ENCODE measurements at places on chromosomes 6 and 20.

DNA sequence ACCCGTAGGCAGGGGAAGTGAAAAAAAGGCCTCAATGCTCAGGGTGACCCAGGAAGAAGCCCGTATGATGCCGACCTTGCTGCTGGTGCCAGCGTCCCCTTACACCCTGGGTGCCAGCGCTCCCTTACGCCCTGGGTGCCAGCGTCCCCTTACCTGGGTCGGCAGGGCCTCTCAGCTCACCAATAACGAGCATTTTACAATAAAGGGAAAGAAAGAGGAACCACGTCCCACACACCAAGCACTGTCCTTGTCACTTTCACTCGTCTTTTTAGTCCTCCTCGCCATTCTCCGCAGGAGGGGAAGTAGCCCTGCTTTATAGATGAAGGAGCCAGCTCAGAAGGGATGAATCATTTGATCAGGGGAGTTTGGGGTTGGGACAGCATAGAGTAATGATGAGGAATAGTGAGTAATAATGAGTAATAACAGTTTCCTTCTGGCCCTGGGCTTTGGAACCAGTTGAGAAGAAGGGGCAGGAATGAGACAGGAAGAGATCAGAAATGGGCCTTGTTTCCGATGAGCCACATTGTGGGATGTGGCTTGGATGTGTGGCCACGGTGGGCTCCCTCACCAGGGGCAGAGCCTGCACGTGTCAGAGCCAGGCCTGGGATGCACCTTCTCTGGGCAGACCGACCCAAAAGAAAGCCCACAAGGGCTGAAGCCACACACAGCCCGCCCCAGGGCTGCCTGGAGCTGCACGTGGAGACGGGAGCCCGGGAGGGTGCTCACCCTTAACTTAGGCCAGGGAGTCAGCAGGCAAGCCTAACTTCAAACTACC, 75.7 kb downstream of the SYNJ2 start:
- DNase-seq = no peak

DNA sequence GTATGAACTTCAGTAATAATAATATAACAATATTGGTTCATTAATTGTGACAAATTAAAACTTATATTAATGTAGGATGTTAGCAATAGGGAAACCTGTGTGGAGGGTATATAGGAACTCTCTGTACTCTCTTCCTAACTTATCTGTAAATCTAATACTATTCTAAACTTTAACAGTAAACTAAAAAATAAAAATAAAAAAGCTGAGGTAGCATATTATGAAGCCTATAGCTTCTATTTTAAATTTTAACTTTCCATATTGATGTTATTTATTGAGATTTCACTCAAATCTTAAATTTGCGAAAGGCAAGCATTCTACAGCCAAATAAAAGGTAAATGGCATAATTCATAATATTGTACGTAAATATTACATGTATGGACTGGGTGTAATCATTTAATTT, 326.4 kb downstream of the MEI4 start:
- no peak for DNase-seq

DNA sequence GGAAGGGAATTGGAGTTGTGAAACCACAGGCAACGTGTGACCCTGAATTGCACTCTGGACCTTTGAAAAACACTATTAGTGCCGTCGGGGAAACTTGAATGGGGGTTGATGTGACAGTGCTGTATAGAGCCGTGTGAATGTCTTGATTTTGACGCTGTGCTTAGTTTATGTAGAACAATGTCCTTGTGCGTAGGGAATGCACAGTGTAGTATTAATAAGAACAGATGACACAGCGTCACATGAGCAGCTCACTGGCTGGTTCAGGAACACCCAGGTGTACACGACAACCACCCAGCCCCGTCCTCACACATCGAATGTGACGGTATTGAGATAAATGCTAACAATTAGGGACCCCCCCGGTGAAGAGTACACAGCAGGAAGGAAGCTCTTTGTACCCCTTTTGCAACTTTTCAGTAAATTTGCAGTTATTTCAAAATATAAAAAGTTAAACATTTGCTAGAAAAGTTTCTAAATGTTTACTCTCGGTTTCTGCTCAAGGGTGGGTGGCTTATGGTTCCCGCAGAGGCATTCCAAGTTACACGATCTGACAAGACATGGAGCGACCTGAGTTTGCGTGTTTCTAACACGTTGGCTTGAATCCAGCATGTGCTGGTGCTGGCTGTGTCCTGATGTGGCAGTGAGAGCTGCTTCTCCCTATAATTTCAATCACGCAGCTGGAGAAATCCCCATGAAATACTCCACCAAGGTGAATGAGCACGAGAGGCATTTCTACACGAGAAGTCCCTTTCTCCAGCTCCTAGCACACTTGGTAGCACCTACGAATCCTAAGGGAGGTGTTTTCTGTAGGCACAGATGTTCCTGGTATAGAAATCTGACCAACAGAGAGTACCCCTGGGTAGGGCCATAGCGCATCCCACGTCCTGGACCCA, 208.0 kb upstream of the EXOC2 start:
- DNase-seq = no peak

GRCh38 chr6:13338038-13338437, 9.7 kb upstream of the TBC1D7 start:
- DNase-seq = peak; percentile 32

- no peak for DNase-seq
Observed at GRCh38 chr6:134060491-134061106, 8.2 kb upstream of the SLC2A12 start.

DNA sequence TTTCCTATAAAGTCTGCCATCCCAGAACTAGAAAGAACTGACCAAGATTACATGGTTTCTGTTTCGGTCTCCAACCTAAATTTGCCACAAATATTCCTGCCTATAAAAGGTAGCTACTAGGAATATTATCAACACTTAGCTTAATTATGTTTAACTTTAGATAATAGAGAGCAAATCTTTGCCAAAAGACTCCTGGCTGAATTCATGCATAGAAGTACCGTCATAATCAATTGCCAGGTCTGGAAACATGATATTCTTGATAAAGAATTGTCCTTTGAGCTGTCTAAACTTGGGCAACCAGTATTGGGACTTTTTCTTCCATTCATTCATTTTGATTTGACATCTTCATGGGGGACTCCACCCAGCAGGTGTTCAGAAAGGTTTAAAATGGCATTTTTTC, 22.4 kb downstream of the CALHM6 start:
- no peak for DNase-seq

- peak; percentile 1 for DNase-seq
Observed at GRCh38 chr20:40639676-40640355, 49.2 kb downstream of the MAFB start.

DNA sequence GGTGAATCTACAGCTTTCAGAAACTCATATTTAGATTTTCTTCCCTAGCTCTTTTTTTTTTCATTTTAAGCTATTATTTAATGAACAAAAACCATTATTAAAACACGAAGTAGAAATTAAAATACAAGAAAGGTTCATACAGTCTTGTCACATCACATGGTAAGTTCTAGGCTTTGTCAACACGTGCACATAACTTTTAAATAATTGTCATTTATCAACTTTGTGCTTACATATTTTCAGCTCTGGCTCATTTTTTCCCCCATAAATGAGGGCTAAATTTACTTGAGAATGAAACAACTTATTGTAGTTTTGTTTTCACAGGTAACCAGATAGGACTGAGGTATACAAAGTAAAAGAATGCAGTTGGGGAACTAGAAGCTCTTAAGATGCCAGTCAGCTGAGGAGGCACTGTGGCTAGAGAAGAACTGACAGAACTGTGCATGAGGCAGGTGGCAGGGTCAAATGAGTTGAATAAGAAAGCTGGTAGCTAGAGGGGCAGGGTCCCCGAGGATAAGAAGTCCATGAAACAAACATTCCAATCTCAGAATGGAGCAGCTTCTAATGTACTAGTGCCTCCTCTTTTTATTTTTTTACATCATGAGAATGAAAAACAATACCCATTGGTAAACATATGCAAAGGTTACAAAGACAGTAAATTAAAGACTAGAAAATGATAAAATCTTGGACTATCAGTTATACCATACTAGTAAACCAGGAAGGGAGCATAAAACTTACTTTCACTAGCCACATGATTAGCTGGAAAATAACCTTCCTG, 141.5 kb downstream of the MYB start:
- DNase-seq = no peak

DNA sequence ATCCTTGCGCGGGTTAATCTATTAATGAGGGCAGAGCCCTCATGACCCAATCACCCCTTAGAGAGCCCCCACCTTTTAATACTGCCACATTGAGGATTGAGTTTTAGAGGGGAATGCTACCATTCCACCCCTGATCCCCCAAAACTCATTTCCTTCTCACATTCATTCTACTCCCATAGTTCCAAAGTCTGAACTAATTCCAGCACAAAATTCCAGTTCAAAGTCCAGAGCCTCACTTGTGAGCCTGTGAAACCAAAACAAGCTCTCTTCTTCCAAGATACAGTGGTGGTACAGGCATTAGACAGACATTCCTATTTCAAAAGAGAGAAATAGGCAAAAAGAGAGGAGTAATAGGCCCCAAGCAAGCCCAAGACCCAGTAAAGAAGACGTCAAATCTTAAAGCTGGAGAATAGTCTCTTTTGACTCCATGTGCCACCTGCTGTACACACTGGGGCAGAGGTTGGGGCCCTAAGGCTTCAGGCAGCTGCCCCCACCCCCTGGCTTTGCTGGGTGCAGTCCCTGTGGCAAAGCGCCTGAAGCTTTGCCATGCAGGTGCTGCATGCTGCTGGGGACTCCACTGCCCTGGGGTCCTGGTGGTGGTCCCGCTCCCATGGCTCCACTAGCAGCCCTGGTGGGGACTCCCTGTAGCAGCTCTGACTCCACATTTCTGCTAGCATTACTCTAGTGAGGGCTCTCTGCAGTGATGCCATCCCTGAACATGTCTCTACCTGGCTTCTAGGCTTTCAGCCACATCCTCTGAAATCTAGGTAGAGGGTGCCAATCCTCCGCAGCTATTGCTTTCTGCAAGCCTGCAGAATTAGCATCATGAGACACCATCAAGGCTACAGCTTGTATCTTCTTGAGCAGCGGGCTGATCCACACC, 41.3 kb downstream of the RSPH3 start:
- no peak for DNase-seq

DNA sequence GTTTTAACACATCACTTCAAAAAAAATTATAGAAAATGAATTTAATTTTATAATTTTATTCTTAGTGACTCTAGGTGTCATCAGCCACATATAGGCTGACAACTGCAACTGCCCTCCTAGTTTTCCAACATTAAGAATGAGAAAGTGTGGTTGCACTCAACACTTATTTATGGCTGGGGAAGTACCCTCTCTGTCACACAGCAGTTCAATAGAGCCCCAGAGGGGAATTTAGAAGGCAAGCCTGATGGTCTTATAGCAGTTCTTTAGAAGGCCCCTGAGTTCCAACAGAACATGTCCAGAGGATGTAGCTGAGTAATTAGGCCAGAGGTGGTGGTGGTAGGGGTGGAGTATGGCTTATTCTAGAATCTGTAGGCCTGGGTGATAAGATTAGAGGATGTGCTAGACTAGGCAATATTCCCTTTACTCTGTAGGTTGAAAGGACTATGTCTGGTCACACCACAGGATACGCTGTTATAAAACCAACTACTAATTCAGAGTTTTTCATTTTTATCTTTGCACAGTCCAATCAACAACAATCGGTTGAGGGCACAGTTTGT, 226.5 kb upstream of the CITED2 start:
- DNase-seq = no peak

GRCh38 chr20:13105039-13105438, 96.3 kb downstream of the SPTLC3 start:
- no peak for DNase-seq

DNA sequence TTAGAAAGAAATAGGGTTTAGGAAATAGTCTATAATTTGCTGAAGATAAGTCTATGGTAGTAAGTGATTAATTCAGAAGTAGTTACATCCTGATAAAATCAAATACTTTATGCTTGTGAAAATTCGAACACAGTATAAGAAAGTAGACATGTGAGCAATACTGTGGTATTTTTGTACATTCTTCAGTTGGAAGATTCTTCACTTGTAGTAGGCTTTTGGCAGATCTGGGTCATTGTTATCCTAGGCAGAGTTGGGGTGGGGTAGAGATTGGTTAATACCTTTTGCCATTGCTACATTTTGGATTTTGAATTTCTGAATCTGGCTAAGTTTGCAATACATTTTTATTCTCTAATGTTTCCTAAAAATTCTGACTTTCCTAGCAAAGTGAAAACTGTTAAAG, 197.5 kb downstream of the BCKDHB start:
- DNase-seq = no peak

- DNase-seq = no peak
Observed at GRCh38 chr6:13046084-13046483, 282.3 kb downstream of the TBC1D7 start.

- no peak for DNase-seq
Observed at GRCh38 chr6:44642870-44643522, 255.5 kb downstream of the CDC5L start.

DNA sequence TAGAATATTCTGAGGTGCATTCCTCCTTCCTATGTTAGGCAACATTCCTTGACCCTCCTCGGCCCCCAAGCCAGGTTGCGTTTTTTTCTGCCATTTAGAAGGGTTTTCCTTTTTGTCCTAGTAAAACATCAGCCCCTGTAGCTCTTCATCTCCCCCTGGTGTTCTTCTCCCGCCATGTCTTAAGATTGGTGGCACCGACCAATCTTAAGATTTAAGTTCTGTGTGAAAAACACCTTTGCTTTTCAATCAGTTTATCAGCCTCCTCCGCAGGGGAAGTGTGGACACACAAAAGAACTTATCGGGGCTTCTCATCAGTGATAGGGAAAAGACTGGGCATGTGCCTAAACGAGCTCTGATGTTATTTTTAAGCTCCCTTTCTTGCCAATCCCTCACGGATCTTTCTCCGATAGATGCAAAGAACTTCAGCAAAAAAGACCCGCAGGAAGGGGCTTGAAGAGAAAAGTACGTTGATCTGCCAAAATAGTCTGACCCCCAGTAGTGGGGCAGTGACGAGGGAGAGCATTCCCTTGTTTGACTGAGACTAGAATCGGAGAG, 719 bp upstream of the EDN1 start:
- peak; percentile 41 for DNase-seq

DNA sequence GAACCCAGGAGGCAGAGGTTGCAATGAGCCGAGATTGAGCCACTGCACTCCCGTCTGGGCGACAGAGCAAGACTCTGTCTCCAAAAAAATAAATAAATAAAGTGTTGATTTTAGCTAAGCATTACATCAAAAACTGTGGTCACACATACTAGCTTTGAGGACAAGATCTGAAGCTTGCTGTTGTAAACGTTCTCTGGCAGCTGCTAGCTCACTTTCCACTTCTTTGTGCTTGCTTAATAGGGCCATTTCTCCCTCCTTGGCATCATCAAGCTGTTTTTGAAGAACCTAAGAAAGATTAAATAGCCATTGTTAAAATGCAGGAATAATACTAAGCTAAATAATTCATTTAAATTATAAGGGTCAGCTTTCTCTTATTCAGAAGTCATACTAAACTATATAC, 55.7 kb downstream of the FAM184A start:
- DNase-seq = peak; percentile 39

GRCh38 chr20:38298768-38299288, 5.1 kb upstream of the BPI start:
- DNase-seq = peak; percentile 45

GRCh38 chr6:40256831-40257230, 322.6 kb upstream of the MOCS1 start:
- DNase-seq = no peak

Data from pons (tissue), 1 donor.